ENCODE measurements at places on chromosomes 11 and 22. TPM values are rescaled to one million over a fixed set of nuclear protein-coding genes. Genes with fewer than 3 reads are reported as not detected.

GRCh38 chr22:30312053-30312452, 14.7 kb downstream of the TBC1D10A start:
- no peak for DNase-seq

KRTAP5-7 gene
- total RNA-seq: not detected

GRCh38 chr11:112128483-112129121, 35.3 kb downstream of the IL18 start:
- no peak for DNase-seq

DNA sequence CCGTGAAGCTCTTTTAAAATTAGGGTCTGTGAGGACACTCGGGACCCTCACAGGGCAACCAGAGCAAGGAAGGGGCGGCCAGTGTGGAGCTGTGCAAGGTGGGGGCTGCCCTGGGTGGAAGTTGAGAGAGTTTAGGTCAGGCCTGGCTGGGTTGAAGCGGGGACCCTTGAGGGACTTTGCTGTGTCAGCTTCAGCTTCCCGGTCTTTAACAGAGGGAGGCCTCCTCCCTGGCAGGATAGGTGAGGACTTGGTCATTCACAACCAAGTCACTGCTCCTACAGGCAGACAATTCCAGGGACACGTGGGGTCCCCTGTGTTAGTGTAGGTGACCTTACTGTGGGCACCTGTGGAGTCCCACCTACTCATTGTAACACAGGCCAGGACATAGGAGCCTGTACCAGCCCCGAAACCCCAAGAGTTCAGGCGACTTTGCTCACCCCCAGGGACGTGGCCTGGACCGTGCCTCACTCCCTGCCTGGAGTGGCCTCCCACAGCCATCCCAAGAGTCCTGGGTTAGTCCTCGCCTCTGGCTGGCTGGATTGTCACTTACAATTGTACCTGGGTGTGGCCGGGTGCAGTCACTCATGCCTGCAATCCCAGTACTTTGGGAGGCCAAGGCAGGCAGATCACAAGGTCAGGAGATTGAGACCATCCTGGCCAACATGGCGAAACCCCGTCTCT, 18.8 kb upstream of the ARHGAP8 start:
- no peak for DNase-seq

DCDC1 gene
- total RNA-seq: not detected

DDTL gene
- total RNA-seq: not detected

- DNase-seq: no peak
Observed at GRCh38 chr11:48036011-48036410, 55.7 kb downstream of the PTPRJ start.

DNA sequence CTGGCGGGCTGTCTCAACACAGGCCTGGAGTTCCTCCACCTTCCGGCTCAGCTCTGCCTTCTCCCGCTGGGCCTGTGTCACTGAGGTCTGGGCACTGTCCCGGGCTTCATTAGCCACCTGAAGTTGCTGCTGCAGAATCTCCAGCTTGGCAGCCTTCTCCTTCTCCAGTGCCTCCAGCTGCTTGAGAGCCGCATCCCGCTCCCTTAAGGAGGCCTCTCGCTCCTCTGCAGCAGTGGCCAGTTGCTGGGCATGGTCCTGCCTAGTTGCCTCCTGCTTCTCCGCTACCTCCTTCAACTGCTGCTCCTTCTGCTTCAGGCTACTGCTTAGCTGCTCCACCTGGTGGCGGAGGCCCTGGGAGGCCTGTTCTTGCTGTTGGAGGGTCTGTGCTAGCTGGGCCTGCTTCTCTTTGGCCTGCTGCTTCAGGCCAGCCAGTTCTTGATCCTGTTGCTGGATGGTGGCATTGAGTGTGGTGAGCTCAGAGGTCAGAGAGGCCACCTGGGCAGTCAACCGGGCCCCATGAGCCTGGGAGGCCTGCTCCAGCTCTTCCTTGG, 16.9 kb downstream of the IL18BP start:
- DNase-seq: peak; percentile 23

DNA sequence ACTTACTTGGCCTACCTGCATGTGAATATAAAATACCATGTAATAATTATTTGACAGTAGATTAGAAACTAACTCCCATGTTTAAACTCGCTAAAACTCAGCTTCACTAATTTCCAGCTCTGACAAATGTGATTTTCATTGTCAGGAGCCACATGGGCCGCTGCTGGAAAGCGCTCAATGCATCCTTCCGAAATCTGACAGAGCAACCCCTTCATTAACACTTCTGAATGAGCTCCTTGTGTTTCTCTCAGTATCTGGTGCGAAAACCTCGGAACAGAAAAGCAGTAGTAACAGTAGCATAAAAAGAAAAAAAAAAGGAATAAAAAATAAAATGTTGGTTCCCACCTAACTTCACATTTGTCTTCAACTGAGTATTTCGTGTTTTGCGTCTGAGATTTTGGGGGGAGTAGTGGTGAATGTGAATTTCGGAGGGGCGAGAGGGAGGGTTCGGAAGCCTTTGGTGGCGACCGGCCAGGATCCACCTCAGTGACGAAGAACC, 710 bp downstream of the MTCH2 start:
- no peak for DNase-seq

- DNase-seq: peak; percentile 56
Observed at GRCh38 chr11:2519862-2520735, 75.3 kb downstream of the KCNQ1 start.

OR5AL1 gene
- not detected for total RNA-seq

- no peak for DNase-seq
Observed at GRCh38 chr11:133553885-133554740, 21.8 kb upstream of the OPCML start.

MFRP gene
- not detected for total RNA-seq

CD3D gene
- total RNA-seq: 30.5 TPM

- no peak for DNase-seq
Observed at GRCh38 chr11:82750643-82751139, 17.0 kb upstream of the FAM181B start.

DNA sequence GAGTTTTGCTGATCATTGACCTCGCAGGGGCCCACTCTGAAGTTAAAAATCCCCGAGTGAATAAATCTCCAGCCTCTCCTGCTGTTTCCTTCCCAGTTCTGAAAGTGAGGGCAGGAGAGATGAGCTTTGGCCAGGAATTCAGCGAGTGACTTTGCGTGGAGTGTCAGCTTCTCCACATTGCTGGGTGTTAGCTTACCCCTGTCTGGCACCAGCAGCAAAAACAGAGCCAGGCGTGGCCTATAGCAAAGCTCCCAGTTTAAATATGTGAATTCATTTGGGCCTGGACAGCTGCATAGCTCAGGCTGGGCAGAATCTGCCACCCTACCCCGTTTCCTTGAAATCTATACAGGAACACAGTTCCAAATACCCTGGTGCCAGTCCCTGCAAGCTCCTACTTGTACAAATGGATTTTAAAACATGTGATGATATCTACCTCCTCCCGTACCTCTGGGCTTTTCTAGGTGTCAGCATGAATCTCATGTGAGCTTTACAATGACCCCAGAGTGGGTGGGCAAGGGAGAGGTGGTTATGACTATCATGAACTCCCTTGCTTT, 25.6 kb downstream of the TIMP3 start:
- no peak for DNase-seq

ZNF280A gene
- total RNA-seq: not detected

CCDC88B gene
- total RNA-seq: 224 TPM

DNA sequence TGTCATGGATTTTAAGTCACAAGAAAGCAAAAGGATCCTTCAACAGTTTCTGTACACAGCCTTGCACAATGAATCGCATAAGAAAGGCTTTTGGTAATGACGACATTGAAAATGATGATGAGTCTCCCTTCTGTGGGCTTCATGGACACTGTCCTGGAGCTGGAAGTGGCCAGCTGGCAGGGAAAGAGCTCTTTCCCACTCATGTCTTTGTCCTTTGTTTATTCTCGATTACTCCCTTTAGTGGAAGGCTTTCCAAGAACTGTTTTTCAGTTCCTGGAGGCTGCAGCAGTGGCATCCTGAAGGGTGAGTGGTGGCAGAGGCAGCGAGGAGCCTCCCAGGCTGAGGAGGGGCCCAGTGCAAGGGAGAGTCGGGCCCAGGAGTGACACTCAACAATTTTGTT, 505.2 kb downstream of the NTM start:
- DNase-seq: no peak

INPP5J gene
- not detected for total RNA-seq

DNA sequence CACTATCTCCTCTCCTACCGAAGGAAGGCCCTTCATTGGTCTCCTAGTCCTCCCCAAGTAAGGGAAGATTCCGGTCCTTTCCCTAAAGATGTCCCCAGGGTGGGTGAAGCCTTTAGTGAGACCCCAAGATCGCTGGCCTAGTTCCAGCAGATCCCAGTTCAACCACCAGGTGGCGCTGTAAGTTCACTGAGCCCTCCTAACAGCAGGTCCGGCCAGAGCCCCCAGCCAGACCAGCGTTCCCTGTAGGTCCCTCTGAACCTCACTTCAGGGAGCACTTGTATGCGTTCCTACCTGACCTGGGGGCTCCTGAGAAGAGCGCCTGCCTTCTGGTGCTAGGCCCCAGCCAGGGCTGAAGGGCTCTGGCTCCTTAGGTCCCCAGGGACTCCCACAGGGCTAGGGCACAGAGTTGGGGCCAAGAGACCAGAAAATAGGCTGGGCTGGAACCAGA, 38.1 kb downstream of the LMO1 start:
- peak; percentile 70 for DNase-seq

DNA sequence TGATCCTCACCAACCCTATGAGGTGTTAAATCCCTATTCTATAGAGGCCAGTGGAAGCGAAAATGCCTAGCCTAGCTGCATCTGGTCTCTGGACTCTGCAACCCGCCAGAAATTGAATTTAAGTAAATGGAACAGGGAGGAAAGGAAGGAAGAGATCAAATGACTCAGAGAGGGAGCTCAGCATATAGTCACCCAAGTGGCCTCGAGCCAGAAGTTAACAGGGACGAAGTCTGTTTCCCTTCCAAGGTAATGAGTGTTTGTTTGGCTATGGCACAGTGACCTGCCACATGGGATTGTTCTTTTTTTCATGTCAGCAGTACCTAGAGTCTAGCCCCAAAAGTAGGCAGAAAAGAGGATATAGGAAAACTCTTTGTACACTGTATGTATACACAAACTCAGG, 66.3 kb downstream of the PAK1 start:
- no peak for DNase-seq

- no peak for DNase-seq
Observed at GRCh38 chr11:76835928-76836612, 24.6 kb upstream of the ACER3 start.

DNA sequence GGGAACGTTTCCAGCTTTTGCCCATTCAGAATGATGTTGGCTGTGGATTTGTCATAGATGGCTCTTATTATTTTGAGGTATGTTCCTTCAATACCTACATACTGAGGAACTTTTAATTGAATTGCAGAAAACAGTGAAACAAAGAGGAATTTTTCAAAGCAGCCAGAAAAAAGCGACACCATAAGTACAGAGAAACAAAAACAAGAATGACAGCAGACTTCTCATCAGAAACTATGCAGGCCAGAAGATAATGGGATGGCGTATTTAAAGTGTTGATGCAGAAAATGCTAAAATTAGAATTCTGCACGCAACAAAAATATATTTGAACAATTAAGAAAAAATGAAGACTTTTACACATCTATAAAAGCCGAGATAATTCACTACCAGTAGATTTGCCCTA, 95.4 kb upstream of the TIMP3 start:
- DNase-seq: no peak

DNA sequence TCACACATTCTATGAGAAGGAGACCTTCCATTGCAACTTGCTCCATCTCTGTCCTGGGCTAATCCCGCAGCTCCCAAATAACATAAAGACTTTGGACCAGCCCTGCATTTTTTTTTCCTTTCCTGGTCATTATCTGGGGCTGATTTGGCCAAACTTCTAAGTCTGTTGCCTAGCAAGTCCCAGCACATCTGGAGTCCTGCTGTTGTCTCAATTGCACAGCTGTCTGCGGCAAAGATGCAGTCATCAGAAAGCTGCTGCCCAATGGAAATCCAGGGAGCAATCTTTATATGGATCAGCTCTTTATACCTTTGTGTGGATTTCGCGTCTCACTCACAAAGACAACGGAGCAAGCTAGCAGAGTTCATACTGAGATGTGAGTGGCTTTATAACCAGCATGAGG, 105.9 kb downstream of the NXPE2 start:
- no peak for DNase-seq

GAS2 gene
- 2.4 TPM for total RNA-seq

DNA sequence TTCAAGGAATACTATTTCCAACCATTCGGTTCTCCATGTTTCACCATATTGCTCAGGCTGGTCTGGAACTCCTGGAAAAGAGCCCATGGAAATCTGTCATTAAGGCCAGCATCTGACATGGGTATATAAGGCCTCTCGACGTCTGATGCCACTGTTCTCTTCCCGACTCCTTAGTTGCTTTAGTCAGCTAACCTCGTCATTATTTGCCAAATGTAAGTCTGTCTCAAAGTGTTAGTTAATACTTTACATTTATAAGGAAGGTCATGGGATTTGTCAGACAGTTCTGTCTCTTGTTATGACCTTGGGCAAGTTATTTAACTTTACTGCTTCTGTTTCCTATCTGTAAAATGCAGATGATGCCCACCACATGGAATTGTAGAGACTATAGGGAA, 1.6 kb downstream of the MRPL48 start:
- DNase-seq: no peak

PGA5 gene
- not detected for total RNA-seq

GRCh38 chr22:20117633-20118299, 740 bp upstream of the TRMT2A start:
- DNase-seq: peak; percentile 88

HEPHL1 gene
- not detected for total RNA-seq

POU2AF1 gene
- not detected for total RNA-seq

DNA sequence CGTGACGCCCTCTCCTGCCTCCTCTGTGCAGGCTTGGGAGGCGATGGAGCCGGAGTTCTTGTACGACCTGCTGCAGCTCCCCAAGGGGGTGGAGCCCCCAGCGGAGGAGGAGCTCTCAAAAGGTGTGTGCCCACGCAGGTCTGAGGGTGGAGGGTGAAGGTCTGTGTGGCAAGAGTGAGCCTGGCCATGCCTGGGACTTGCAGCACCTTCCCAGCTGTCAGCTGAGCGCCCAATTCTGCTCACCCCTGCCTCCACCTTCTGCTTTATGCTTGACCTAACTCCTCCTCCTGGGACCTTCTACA, 2.5 kb downstream of the PARVG start:
- no peak for DNase-seq

DNA sequence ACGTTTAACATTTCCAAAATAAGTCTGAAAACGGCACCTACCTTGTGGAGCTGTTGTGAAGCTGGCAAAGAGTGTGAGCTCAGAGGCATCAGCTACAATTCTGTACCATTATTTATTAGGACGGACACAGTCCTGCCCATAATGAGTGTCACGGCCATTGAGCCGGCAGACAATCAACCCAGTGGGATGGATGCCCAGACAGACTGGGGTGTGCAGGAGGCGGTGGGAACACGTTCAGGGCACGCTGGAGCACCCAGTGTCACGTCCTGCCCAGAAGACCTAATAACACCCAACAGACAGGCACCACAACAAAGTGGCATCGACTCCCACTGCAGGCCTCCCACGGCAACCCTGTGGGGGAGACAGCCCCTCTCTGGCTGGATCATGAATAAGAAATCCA, 34.5 kb downstream of the TPST2 start:
- peak; percentile 23 for DNase-seq

DNA sequence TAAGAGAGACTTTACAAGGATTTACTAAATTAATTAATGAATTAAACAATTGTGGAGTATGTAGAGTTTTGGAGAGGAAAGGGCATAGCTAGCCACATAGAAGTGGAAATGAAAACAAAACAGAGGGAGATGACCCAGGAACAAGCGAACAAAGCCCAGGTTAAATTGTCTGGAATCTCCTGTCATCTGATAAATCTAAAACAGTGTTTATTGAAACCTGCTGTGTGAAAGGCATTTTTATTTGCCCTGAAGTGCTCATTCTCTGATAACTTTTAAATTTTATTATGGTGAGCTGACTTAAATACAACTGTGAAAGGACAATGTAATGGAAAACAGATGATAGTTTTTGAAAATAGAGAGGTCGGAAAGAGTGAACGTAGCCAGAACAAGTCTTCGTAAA, 682.8 kb upstream of the KIRREL3 start:
- no peak for DNase-seq

MSANTD2 gene
- 20.4 TPM for total RNA-seq

MOGAT2 gene
- total RNA-seq: not detected
